Caco-2 (cell line): ENCODE measurements at places on chromosomes 1 and 21. TPM values are rescaled to one million over a fixed set of nuclear protein-coding genes. Genes with fewer than 3 reads are reported as not detected.

DNA sequence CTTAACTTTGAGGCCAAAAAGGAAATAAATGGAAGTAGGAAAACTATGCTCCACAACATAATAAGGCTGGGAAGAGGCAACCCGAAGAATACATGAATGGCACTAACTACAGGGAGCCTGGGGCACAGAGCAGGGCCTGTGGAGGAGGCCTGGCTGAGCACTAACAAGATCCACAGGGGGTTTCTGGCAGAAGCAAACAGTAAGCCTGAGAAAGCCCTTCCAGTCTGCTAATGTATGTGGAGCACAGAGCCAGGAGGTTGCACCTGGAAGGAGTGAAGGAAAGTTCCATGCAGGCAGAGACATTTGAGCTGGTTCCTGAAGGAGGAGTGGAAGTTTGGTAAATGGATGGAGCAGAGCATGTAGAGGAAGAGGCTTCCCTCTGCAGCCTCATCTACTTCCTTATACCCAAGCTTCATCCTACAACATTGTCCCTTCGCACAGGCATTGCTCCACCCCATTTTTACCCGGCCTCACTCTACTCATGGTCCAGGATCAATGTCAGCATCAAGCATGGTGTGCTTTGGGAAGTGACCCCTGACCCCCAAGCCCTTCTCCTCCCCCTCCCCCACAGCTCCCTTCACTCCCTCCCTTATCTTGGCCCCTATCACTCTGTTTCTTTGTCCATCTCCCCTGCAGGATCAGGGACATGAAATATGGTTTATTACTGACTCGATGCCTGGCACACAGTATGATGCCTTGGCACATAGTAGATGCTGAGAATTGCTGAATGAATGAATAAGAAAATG is 23.3 kb downstream of the SHISA4 start:
- H3K4me1 ChIP-seq = no peaks in the 10 kb centered on the region
- no peak overlapping the region for H3K27ac ChIP-seq
- no peaks in the 10 kb centered on the region for H3K27me3 ChIP-seq
- no peak overlapping the region for H3K4me3 ChIP-seq
- no peak for DNase-seq
- H3K36me3 ChIP-seq = no peaks in the 10 kb centered on the region

The SLC25A34 gene
- 0.49 and 1.1 TPM in 2 replicates for total RNA-seq

The VCAM1 gene
- total RNA-seq = not detected in 2 replicates

- no peak overlapping the region for H3K27ac ChIP-seq
- no peak overlapping the region for H3K4me3 ChIP-seq
- no peak for DNase-seq
- no peaks in the 10 kb centered on the region for H3K27me3 ChIP-seq
Measured at GRCh38 chr1:166273618-166274017, 106.8 kb upstream of the FAM78B start.

DNA sequence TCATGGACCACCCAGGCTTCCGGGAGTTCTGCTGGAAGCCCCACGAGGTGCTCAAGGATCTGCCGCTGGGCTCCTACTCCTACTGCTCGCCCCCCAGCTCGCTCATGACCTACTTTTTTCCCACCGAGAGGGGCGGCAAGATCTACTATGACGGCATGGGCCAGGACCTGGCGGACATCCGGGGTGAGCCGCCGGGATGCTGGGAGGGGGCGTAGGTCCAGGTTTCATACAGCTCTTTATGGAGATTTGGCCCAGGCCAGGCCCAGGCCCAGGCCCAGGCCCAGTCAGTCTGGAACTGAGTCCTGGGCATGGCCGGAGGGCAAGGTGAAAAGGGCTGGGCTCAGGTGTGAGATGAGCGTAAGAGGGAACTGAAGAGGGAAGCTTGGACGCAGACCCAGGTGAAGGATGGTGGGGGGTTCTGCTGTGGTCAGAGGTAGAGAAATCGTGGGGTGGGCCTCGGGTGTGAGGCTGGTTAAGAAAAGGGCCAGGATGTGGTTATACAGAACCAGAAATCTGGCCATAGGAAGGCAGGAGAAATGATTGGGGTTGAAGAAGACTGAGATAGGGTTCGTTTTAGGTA is 23.0 kb downstream of the DISP3 start:
- no peaks in the 10 kb centered on the region for H3K4me1 ChIP-seq
- H3K27ac ChIP-seq = no peak overlapping the region
- H3K27me3 ChIP-seq = no peaks in the 10 kb centered on the region
- H3K4me3 ChIP-seq = no peak overlapping the region
- no peaks in the 10 kb centered on the region for H3K36me3 ChIP-seq
- no peak for DNase-seq

The TRAF3IP3 gene
- total RNA-seq = not detected in 2 replicates

- H3K27me3 ChIP-seq = no peaks in the 10 kb centered on the region
- no peaks in the 10 kb centered on the region for H3K4me1 ChIP-seq
- no peak overlapping the region for H3K4me3 ChIP-seq
Measured at GRCh38 chr1:5572794-5573193, 419.4 kb downstream of the NPHP4 start.

The PTAFR gene
- 0.12 and 0.32 TPM in 2 replicates for total RNA-seq

The RIPK4 gene
- 24.1 and 25.4 TPM in 2 replicates for total RNA-seq

The NCF2 gene
- 0.58 TPM in 1 of 2 replicates, not detected in the other for total RNA-seq
